ENCODE measurements at places on chromosomes 7 and 10.

GRCh38 chr10:76230921-76231285, 799.5 kb downstream of the LRMDA start:
- no peak for DNase-seq

DNA sequence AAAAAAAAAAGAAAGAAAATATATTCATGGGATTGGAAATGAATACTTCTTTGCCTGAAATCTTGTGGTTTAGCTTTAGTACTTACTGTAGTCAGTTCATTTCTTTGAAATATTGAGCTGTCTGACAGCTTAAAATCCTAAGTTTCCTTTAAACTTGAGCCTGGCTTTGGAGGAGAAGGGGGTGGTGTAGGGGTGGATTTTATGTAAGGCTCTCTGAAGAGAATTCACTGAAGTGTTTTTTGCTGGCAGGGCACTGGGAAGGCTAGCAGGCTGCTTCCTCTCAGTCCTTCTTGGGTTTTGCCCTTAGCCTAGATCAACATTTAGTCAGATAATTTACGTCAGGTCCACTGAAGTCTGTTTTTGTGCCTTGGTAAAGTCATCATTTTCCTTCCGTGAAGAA, 516.5 kb downstream of the AUTS2 start:
- DNase-seq, result no peak

DNA sequence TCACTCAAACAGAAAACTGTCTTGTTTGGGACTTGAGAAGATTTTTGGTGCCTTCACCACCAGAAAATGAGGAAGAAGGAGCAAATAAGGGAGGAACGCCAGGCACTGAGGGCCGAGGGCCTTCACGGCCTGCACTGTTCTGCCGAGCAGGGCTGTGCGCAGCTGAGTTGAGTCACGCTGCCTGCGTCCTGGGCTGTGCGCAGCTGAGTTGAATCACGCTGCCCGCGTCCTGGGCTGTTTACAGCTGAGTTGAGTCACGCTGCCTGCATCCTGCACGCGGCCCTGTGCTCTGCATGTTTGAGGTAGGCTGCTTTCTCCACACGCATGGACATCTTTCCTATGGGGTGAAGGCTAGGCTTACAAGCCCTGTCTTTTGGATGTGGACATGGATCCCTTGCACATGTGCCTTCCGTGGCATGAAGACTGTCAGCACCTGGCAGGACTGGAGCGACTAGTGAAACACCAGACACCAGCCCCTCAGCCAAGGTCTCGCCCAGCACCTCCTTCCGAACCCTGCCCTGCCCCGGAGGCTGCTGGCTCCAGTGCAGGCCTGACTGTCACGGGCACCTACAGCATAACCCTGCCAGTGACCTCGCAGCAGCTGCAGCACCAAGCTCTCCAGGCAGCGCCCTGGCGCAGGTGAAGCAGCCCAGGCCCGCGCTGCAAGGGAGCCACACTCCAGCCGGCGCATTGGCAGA, 96.7 kb downstream of the HTR5A start:
- no peak for DNase-seq

DNA sequence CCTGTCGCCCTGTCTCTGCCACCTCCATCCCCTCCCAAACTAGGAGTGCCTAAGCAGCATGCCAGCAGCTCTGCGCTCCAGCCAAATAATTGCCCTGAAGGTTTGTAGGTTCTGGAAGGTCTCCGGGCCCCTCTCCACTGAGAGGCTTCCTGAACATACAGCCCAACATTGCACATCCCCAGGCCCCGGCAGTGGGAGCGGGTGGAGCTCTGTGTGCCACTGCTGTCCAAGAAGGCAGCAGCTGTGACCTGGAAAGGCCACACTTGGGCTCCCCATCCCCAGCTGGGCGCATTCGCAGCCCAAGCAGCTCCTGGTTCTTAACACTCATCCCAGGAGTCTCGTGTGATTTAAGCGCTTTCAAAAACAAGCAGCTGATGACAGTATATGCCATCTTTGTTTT, 95.7 kb downstream of the COL13A1 start:
- no peak for DNase-seq
